ENCODE measurements at places on chromosomes 13 and 19.

DNA sequence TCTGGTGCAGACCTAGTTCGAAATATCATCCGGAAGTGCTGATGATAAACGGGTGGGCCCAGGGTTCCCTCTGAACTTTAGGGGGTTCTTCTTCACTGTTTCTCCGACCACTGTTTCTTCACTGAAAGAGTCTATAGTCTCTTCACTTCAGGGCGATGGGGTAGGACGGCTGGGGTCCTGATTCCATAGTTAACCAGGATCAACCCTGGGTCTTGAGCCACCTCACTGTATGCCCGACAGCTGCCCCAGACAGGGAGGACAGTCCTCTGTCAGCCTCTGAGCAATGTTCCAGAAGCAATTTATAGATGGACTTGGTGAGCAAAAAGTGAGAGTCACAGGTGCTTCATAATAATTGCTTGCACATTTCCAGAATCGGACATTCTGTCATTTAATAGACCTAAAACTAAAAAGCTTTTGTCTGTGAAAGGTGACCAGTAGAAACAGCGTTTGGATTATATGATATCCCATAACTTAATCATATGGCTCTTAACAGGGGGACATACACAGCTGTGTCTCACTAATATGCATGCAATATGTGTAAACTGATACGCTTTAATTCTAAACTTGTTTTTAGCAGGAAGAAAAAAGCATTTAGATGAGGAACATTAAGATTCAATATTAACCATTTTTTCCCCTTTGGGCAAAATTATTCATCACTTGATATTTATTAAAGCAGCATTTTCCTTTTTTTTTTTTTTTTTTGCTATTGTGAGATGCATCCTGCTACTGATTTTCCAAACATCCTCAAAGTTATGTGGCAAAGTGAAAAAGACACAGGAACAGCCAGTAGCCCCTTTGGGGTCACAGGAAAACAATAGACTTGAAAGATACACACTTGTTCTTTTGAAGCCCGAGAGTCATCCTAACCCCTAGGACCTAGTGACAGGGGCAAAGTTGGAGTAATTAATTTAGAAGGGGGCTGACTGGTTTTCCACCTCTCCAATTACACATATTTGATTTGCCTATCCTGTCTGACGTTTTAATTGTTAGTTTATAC is 277.0 kb downstream of the ZNF536 start:
- no peak for DNase-seq

DNA sequence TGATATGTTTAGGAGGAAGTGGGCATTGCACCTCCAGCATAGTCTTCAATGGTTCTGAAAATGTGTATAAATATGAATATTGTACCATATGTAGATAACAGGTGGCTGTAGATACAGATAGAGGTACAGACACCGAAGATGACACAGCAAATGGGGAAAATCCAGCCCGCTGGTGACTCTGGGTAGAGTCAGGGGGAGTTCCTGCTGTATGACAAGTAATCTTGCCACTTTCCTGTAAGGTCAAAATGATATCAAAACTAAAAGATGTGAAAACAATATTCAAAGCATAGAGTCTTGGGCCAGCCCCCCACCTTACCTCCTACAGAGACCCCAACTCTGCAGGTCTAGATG is 17.8 kb downstream of the C2CD4C start:
- no peak for DNase-seq

DNA sequence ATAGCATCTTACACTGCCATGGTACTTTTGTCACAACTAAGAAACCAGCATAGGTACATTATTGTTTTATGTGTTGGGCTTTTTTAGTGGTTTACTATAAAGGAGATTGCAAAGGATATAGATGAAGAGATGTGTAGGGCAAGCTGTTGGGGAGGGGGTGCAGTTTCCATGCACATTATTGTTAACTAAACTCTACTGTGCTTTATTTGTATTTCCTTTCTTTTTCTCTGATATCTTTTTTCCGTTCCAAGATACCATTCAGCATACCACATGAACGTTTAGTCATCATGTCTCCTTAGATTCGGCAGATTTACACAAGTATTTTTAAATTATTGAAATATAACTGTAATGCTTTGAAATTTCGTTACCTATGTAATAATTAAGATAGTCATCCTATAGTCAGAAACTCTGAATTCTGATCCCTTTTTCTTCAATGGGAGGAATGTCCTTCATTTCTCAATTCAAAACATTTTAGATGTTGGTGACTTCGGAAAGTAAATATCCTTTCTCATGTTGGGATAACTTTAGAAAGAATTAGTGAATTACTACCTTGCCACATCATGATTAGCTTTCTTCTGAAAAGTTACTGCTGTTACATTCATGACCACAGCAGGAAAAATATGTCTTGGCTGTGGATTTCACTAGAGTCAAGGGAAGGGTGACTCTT is 82.8 kb downstream of the FRY start:
- DNase-seq: no peak

DNA sequence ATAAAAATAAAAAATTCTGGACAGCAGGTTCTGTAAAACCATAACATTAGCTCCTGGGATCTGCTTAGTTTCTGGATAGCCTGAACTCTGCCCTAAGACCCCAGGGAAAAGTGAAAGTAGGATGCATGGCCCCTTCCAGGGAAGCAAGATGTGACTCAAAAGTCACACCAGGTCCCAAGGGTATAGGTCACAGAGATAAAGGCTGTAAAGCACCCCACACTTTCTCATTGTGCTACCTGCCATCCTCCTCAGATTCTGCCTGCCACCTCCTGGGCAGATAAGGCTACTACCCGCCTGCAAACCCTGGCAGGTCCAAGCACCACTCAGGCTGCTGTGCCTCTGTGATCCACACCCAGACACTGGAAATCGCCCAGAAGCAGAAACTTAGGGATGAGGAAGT is 20.6 kb downstream of the FFAR2 start:
- no peak for DNase-seq

GRCh38 chr19:42199440-42200115 is 17.9 kb downstream of the DEDD2 start:
- no peak for DNase-seq

GRCh38 chr19:54436031-54436523 is 12.9 kb upstream of the LENG8 start:
- DNase-seq: no peak

DNA sequence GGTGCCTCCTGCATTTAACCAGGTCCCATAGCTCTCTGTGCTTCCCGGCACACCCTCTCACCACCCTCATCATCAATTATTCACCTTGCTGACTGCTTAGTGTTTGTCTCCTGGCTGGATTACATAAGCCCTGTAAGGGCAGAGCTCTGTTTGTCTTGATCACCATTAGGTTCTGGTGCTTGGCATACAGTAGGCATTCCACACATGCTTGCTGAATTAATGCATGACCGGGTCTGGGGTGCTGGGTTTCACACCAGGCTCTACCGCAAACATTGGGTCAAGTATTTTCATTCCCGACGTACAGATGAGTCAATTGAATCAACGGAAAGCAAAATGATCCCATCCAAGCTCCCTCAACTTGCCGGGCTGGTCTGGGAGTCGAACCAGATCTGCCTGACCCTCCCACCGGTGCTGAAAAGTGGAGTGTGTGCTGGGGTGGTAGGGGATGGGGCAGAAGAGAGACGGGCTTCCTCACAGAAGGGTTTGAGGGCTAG is 28.5 kb downstream of the VAV1 start:
- DNase-seq: peak; percentile 43

- DNase-seq: no peak
Observed at GRCh38 chr13:64778002-64778401, 2452.1 kb downstream of the PCDH9 start.

DNA sequence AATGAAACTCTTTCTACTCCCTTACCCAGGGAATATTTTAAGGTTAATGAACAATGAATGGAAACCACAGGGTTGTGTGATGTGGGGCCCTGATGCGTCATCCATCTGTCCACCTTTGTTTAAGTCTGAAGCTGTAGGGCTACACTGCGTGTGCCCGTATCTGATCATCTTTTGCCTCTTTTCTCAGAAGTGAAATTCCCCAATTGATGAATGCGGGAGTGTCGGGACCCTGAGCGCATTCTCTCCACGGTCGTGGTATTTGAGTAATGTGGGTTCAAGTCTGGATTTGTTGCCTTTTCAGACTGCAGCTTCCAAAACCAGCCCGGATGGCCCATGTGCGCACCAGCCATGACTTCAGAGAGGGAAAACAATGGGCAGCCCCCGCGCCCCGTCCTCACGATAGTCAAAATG is 112.3 kb downstream of the COL4A2 start:
- no peak for DNase-seq

DNA sequence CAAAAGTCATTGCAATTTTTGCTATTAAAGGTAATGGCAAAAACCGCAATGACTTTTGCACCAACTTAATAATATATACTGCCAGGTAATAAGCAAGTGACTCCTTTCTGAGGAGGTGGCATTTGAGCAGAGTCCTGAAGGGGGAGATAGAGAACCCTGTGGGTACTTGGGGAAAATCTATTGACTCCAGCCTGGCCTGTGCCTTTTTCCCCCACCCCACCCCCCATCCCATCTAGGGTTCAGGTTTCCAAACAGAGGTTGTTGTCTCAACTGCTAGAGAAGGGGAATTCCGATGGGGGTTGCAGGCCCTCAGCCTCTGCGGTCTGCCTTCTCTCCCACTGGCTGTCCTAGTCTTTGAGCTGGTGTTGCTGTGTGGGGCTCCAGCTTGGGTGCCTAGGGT is 11.5 kb downstream of the S1PR2 start:
- DNase-seq: no peak

GRCh38 chr13:100112186-100112838 is 23.4 kb downstream of the PCCA start:
- no peak for DNase-seq

- no peak for DNase-seq
Observed at GRCh38 chr13:77337159-77337558, 10.3 kb upstream of the MYCBP2 start.

DNA sequence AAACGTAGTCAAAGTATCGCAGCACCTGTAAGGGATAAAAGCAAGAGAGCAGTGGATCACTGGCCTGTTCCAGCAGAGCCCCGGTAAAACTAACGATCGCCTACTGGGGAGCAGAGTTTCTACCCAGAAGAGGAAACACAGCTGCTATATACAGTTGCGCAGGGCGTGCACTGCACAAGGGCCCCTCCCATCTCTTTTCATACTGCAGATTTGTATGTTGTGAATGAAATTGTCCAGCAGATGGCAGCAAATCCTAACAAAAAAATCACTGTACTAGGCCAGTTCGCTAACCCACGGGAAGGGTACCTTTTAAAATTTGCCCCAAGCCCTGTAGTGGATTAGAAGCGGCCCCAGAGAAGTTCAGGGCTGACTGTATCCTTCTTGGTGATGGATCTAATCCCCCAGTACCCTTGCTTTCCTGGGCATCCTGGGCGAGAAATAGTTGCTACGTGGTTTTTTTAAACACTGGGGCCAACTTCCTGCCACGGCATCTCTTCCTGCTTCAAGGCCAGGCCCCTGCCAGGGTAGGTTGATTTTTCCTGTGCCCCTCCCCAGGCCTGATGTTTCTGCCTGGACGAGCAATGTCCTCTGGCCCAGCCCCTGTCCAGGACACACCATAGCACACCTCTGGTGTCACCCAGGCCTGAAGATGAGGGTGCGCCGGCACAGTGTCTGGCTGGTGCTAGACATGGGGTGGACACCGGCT is 127.0 kb downstream of the IER2 start:
- peak; percentile 57 for DNase-seq

GRCh38 chr13:36513266-36513665 is 81.0 kb downstream of the CCNA1 start:
- no peak for DNase-seq

DNA sequence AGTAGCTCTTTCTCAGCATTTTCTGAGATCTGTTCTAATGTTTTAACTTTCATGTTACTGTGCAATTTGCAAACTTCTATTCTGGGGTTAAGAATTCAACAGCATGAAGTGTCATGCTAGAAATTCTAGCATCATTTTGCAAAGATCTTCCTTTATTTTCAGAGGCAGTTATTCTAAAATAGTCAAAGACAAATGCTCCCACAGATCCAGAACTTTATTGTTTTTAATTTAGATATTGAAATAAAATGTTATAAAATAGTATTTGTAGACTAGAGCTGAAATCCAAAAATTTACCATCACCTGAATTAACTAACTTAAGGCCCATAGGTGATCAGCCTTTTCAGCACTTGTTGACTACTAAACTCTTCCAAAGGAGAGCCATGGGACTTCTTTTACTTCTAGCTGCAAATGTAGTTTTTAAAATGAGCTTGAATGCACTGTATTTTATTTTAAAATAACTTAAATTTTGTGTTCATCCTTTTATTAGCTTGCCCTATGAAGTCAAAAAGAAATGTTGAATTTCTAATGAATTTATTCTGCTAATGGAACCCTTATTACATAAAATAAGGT is 3.2 kb downstream of the MAB21L1 start:
- DNase-seq: no peak

DNA sequence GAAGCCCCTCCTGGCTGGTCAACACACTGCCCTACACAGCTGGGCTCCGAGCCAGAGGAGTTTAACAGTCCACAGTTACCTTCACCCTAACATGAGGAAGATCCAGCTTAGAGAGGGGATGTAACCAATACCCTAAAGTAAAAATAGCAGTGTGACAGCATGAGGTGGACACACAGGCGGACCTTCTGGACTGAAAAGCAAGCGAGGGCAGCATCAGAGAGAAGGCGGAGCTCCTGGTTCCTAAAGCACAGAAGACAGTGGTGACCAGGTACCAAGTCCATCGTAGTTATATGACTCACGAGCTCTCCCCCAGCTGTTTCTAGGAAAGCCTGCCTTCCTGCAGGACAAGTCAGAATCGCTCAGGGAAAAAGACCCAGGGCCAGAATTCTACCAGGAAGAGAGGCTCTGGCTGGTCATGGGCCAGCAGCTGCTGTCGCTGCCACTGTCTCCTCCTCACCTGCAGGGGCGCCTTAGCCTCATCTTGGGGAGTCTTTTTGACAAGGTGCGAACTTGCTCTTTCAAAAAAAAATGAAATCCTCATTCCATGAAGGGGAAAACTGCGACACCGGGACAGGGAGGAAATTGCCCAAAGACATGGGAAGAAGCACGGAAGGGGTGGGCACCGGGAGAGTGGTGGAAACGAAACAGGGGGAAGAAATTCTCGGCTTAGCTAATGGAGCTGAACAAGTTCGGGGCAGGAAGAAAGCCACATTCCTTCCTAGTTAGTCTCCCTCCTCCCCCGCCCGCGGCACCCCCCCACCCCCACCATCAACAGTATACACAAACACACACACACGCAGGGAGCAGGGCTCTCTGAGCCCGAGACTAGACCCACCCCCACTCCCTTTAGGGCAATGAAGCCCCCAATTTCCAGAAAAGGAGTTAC is 1.7 kb downstream of the ELL start:
- peak; percentile 64 for DNase-seq

DNA sequence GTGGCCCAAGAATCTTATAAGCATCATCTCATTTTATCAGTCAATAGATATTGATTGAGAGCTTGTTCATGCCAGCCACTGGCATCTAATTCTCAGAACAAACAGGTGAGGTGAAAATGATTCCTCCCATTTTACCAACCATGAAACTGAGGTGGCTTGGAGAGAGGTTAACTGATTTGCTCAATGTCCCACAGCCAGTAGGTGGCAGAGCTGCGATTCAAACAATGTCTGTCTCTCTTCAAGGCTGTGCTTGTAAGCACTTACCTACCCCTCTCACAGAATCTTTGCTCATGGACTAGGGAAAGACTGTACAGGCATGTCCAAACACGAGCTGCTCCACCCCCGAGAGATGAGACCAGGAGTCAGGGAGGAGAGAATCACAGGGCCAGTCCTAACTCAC is 21.5 kb upstream of the GSX1 start:
- DNase-seq: no peak

- no peak for DNase-seq
Observed at GRCh38 chr19:40692212-40692551, 1.7 kb upstream of the NUMBL start.

Measured in HS-27A (cell line).